OCI-LY7 (cell line): ENCODE measurements at places on chromosomes 7 and 10. TPM values are rescaled to one million over a fixed set of nuclear protein-coding genes. Genes with fewer than 3 reads are reported as not detected.

WDR86 gene
- total RNA-seq, result 0.51 and 0.65 TPM in 2 replicates

DRGX gene
- total RNA-seq, result not detected in 2 replicates

WAPL gene
- 68.7 and 75.7 TPM in 2 replicates for total RNA-seq

CHN2 gene
- not detected in 2 replicates for total RNA-seq

NKX1-2 gene
- not detected in 2 replicates for total RNA-seq

FXYD4 gene
- total RNA-seq, result not detected in 2 replicates
